ENCODE measurements at places on chromosomes 4 and X.

DNA sequence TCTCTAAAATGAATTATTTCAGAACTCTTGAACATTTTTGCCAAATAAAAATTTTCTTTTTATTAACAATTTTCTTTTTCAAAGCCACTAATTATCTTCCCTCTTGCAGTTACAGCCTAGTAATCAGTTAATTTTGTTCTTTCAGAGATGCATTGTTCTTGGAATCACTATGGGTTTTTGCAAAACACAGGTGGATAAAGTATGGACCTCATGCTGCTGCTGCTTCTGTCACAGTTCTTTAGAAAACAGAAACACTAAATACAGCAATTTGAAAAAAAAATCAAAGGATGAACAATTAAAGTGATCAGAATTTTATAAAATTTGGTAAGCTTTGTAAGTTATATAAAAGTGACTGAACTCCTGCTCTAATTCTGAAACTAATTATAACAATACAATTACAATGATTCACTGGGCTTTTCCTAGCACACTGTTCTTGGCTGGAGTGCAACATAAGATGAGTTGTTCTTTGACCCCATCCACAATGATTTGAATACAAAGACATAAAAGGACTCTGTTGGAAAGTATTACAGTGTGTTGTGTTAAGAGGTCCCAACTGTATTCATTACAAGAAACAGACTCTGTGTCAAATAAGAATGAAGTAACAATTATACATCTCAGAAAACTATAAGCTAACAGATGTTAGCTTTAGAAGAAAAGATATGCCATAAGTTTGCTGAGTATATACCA lies 59.4 kb upstream of the GK2 start:
- no peak for DNase-seq

DNA sequence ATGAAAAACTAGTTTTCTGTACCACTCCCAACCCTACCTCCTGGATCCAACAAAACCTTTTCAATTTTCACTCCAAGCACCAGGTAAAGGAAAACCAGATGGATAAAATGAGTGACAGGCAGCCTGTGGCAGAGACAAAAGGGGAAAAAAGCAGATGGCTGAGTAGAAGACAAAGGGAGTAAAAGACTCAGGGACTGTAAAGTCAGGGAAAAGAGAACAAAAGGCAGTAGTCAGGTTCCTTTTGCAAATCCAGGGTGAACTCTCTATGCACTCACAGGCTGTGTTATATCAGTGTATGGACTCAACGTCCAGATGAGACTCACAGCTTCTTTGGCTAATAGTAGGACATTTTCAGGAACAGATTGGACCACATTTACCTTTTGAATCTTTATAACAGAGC lies 54.2 kb downstream of the QRFPR start:
- DNase-seq = no peak

GRCh38 chr4:78928835-78929234 lies 10.4 kb downstream of the PAQR3 start:
- no peak for DNase-seq

- no peak for DNase-seq
Measured at GRCh38 chr4:25065932-25066590, 35.3 kb upstream of the LGI2 start.

- DNase-seq = no peak
Measured at GRCh38 chr4:106032851-106033286, 137.6 kb downstream of the NPNT start.

All from stimulated activated CD8-positive, alpha-beta memory T cell treated with anti-CD3 and anti-CD28 coated beads, Interleukin-7, amount 100 ng/mL, for 4 hours (primary cell).